ENCODE measurements at places on chromosomes 12 and 14.

- DNase-seq, result no peak
Observed at GRCh38 chr14:46451800-46452199, 199.8 kb downstream of the RPL10L start.

GRCh38 chr14:69242311-69243224 lies 17.4 kb upstream of the GALNT16 start:
- DNase-seq, result no peak

DNA sequence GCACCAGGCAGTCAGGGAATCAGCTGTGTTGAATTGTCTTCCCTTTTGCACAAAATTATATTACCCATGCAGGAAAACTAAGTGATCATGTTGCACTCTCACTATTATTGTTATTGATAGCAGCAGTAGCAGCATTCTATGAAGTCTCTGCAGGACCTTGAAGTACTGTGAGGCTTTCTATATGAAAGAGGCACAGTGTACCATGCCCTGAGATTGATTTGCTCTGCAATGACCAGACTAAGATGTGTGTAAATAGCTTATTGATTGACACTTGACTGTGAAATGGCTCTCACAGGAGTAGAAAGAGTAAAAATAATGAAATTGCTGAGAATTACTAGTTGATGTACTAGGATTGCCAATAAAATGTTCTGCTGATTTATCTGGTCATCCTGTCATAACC lies 99.9 kb downstream of the KICS2 start:
- DNase-seq, result no peak

DNA sequence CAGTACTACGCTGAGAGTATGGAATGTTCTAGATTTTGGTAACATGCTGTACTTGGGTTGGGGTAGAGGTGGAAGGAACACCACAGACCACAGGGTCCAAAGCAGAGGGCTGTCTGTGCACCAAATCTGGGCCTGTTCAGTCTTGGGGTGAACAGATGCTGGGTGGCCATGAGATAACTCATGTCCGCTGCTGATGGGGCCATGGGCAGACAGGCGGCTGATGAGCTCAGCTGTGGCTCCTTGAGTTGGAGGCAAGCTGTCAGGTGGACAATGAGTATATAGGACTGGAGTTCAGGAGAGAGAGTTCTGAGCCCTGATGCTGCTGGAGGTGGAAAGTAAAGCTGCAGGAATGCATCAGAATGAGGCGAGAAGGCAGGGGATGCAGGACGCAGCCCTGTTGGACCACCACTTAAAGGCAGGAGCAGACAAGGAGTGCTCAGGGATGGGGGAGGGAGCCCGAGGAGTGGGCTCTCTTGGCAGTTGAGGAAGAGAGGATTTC lies 6.2 kb downstream of the SMIM41 start:
- DNase-seq, result no peak
